ENCODE measurements at places on chromosomes 7 and 10. TPM values are rescaled to one million over a fixed set of nuclear protein-coding genes. Genes with fewer than 3 reads are reported as not detected.

DNA sequence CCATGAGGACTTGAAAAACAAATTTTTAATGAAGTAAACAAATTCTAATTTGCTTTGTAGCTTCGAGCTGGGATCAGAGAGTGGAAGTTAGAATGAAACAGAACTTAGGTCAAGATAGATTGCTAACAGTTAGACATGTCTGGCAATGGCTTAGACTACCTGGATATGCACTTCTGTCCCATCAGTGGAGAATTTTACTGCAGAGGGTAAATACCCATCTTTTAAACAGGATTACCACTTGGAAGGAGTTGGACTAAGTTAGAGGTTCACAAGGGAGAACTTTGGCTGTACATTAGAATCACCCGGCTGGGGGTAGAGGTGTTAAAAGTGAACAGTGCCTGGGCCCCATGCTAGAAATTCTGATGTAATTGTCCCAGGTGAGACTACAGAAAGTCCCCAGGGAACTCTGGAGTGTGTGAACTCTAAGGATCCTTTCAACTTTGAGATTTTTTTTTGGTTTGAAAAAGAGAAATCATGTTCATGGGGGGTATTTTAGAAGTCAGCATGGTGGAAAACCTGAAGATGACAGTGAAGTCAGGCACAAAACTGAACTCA lies 35.5 kb downstream of the ENTPD1 start:
- DNase-seq, result no peak

GRCh38 chr10:44696496-44696895 lies 214.6 kb upstream of the TMEM72 start:
- no peak for DNase-seq

- no peak for DNase-seq
Measured at GRCh38 chr10:34295142-34295548, 520.0 kb downstream of the PARD3 start.

GRCh38 chr7:48924433-48924832 lies at the start of gene CDC14C:
CDC14C (plus strand) TSS chr7:48924547; CDS start chr7:48924673, 126 bp downstream.
- no peak for DNase-seq

- DNase-seq, result no peak
Measured at GRCh38 chr10:28788252-28788651, 110.9 kb downstream of the BAMBI start.

TMEM236 gene
- total RNA-seq, result under 0.01 TPM

RTKN2 gene
- total RNA-seq, result 4.5 TPM

Measured in frontal cortex (tissue), 4 donors.